NCI-H524 treated with DMSO at 0.1 percent for 48 hours (cell line): ENCODE measurements at places on chromosomes 2 and 18.

GRCh38 chr18:49699303-49699702, 114.0 kb downstream of the ACAA2 start:
- DNase-seq = no peak

- no peak for DNase-seq
Measured at GRCh38 chr2:100234141-100234540, 88.2 kb downstream of the LONRF2 start.

GRCh38 chr2:72757177-72757775, 68.6 kb downstream of the EXOC6B start:
- no peak for DNase-seq

DNA sequence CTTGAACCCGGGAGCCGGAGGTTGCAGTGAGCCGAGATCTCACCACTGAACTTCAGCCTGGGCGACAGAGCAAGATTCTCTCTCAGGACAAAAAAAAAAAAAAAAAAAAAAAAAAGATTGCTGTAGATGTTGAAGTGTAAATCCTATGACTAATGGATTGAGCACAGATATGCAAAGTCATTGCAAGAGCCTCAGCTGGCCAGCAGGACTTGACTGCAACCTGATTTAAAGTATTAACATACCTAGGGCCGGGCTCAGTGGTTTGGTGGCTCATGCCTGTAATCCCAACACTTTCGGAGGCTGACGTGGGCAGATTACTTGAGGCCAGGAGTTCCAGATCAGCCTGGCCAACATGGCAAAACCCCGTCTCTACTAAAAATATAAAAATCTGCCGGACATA, 103.4 kb upstream of the MSH2 start:
- no peak for DNase-seq

GRCh38 chr2:141438536-141438935, 692.3 kb downstream of the LRP1B start:
- DNase-seq = no peak

DNA sequence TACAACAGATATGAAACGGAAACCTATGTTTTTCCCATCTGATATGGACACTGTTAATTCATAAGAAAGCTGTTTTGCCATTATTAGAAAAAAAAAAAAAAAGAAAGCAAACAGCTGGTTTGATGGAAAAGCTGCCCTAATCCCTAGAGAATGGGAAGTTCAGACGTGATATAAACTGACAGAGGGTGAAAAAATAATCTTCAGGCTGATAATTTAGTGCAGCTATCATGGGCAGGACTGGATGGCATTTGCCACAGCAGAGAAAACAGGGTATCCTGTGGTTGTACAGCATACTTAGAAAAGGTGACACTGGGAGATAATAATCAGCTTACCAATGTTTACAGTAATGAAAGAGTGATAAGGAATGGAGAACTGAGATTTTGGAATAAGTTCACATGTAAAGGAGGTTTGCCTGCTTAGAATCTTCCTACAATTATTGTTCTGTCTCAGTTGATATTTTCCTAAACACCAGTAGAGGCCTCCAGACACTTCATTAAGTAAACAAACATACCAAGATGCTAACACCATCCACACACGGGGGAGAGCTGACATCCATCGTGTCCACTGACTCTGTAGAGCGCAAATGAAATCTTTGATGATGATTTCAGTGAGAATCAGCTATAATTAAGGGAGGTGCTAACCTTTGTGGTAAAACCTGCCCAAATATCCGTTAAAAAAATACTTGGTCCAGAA, 211.6 kb upstream of the MMADHC start:
- no peak for DNase-seq

DNA sequence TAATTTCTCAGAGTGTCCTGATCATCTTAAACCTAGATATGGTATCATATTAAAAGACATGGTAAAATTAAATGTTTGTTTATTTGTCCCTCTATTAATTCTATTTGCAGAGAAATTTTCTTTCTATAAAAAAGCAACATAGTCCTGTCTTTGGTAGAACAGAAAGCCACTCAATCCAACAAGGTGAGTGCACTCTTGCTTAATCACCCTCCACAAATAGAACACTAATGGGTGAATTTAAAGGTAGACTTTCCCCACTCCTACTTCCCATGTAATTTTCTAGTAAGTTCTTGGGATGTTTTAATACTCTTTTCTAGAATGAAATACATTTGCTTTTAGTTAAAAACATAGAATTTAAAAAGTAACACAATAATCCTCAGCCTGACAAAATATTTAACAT, 97.7 kb downstream of the PIGN start:
- DNase-seq = no peak

GRCh38 chr2:25078170-25079049, 36.5 kb downstream of the EFR3B start:
- DNase-seq = no peak

DNA sequence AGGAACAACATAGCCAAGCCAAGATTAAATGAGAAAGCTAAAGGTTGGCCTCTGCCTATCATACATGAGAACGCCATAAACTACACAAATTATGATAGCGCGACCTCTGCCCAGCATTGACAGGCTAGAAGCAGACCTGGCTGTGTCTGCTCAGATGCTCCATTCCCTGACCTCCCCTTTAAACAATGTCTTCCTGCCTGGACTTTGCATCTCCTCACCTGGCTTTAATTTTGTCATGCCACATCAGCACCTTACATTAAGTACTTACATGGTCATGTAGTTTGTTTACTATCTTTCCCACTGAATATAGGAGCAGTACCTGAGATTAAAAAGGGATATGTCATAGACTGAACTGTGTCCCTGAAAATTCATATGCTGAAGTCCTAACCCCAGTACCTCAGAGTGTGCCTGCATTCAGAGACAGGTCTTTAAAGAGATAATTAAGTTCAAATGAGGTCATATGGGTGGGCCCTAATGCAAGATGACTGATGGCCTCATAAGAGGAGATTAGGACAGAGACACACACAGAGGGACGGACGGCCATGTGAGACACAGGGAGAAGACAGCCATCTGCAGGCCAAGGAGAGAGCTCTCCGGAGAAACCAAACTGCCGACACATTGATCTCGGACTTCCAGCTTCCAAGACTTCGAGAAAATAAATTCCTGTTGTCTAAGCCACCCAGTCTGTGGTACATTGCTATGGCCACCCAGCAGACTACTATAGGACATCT, 103.7 kb downstream of the BIN1 start:
- DNase-seq = peak; percentile 79

DNA sequence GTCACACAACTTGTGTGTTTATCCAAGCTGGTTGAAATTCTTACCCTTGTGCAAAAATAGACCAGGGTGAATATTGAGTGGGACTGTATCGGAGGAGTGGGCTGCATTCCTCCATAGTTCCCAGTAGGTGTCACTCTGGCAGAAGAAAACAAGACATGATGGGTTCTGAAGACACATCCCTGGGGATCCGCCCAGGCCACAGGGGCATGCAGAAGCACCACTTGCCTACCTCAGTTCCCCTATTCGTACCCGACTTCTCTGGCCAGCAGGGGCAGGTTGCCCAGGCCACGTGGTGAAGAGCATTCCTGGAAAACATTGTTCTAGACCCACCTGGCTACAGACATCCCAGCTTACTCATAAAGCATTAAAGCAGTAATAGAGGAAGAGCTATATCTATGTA, 168.2 kb downstream of the FAM210A start:
- no peak for DNase-seq

DNA sequence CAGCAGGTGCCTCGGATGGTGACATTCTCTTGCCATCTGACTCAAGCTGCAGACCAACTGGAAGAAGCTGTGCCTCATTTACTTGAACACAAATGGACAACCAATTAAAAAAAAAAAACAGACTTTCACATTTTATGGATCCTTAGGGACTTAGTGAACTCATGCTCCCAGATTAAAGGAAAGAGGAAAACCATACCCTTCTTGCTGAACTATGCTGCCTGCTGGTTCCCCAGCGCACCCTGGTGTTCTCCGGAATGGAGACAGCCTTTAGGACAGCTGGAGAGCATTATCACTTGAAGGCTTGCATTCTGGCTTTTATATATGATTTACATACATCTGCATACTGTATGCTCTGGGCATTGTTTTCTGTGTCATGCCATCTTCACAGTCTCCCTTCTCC, 370.7 kb downstream of the SLC4A3 start:
- DNase-seq = no peak

DNA sequence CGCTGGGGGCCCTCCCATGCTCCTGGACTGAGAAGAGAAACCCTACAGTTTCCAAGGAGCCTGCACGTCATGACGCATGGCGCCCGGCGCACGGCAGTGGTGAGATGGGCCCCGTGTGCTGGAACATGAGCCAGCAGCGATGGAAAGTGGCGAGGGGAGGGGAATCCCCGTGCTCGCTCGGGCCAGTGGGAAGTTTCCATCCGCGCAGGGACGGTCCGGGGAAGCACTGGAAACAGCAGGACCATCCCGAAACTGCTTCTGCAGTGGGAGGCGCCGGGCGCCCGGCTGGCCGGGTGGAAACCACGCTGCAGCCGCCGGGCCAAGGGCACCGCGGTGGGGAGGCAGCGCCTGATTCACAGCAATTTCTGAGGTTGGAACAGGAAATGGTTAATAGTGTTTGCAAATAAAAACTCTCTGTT, 4.9 kb upstream of the PDCD1 start:
- no peak for DNase-seq

- DNase-seq = no peak
Measured at GRCh38 chr2:35228584-35228983, 1127.0 kb upstream of the CRIM1 start.

DNA sequence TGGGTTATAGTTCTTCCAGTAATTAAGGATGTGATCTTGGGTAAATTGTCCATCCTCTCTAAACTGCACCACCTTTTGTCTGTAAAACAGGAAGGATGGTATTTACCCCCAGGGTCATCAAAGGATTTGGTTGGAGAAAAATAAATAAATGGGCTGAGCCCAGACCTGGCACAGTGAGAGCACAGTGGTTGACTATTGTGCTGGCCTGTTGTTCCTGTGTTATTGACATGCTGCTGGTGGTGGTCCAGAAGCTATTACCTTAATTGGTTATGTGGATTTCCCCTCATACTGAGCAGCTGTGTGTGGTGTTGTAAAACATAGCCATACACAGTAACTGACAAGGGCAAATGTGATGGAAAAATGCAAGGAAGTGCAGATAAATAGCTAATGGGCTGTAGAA, 746 bp upstream of the IL37 start:
- no peak for DNase-seq

GRCh38 chr2:19408592-19408991, 50.2 kb upstream of the OSR1 start:
- no peak for DNase-seq

DNA sequence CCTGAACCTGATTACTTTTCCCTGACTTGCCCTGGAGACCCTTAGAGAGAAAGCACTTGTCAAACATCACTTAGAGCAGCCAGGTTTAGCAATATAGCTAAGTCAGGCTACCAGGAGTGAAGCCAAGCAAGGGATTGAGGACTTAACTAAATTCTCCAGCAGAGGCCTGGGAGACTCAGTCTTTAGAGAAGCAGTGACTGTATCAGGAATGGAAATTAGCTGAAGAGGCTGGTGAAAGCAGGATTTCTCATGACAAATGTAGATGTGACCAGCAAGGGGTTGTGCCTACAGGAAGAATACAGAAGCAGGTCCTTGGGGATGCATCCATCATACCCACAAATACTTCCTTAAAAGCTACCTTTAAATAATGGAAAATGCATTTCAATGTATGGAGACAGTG, 368.9 kb upstream of the MEIS1 start:
- DNase-seq = no peak

DNA sequence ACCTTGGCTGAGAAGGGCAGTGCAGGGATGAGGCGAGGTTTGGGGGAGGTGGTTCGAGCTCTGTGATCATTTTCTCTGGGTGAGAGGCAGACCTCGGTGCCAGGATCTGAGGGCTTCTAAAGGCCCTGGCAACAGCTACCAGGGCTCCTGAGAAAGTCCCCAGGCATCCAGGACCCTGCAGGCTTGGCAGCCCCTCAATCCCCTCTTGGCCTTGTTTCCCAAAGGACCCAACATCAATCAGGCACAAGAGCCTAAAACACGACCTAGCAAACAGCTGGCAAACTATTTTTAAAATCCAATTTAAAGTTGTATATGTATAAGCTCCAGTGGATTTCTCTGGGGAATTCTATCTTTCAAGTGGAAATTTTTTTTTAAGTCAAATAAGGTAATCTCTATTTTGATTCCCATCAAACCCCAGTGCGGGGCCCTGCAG, 15.0 kb upstream of the MAT2A start:
- no peak for DNase-seq

DNA sequence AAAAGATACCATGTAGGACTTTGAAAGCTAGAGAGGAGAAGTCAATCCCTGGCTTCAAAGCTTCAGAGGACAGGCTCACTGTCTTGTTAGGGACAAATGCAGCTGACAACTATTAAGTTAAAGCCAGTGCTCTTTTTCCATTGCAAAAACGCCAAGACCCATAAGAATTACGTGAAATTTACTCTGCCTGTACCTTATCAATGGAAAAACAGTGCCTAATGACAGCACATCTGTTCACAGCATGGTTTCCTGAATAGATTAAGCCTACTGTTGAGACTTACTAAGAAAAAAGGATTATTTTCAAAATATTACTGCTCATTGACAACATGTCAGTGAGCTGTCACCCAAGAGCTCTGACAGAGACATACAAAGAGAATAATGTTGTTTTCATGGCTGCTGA, 52.9 kb downstream of the ANKRD12 start:
- no peak for DNase-seq

DNA sequence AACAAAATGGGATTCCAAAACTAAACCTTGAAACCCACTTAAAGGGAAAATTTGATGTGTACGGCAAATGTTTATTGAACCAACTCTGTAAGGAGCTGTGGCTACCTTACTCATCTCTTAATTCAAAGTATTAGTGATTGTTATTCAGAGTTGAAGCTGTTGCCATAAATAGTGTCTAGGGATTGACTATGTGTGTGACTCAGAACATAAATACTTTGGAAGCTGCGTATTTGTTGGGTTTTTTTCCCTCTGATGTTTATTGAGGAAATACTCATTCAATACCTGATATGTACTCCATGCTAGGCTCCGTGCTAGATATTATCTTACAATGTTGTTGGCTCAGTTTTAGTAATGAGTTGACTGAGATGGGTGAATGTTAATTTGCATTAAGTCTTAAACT, 90.4 kb downstream of the PTRHD1 start:
- DNase-seq = no peak

- no peak for DNase-seq
Measured at GRCh38 chr2:24456599-24457556, 34.2 kb upstream of the NCOA1 start.

- no peak for DNase-seq
Measured at GRCh38 chr2:51441786-51442185, 409.9 kb upstream of the NRXN1 start.

DNA sequence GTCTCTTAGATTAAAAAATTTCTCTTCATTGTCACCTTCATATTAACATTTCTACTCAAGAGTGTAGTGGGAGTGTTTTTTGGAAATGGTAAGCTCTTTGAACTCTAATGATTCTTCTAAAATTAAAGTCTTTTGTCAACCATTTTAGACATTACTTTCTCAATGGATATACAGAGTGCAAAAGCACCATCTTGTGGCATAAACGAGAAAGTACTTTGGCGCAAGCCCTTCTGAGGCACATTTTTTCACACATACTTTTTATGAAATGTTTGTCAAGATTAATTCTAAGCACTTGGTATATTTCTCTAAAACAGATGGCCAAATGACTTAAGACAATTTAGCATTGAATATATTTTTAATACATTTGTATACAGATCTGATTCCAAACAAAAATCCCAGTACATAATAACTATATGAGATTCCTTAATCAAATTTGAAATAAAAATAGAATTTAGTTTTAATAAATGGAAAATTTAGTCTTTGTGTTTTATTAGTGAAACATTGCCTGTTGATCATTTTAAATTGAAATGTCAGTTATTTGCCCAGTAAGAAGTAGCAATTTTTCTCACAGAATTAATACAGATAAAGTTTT, 63.3 kb upstream of the GALNT5 start:
- no peak for DNase-seq

- DNase-seq = no peak
Measured at GRCh38 chr2:77604953-77605929, 83.1 kb upstream of the LRRTM4 start.
